ELF-1 (cell line): ENCODE measurements at places on chromosomes 2 and 18.

GRCh38 chr2:104871649-104871971 is 17.7 kb downstream of the POU3F3 start:
- no peak for DNase-seq

GRCh38 chr2:11811036-11811654 is 64.7 kb downstream of the LPIN1 start:
- DNase-seq: no peak

GRCh38 chr2:17813742-17814473 is 2.4 kb upstream of the MSGN1 start:
- DNase-seq: no peak

DNA sequence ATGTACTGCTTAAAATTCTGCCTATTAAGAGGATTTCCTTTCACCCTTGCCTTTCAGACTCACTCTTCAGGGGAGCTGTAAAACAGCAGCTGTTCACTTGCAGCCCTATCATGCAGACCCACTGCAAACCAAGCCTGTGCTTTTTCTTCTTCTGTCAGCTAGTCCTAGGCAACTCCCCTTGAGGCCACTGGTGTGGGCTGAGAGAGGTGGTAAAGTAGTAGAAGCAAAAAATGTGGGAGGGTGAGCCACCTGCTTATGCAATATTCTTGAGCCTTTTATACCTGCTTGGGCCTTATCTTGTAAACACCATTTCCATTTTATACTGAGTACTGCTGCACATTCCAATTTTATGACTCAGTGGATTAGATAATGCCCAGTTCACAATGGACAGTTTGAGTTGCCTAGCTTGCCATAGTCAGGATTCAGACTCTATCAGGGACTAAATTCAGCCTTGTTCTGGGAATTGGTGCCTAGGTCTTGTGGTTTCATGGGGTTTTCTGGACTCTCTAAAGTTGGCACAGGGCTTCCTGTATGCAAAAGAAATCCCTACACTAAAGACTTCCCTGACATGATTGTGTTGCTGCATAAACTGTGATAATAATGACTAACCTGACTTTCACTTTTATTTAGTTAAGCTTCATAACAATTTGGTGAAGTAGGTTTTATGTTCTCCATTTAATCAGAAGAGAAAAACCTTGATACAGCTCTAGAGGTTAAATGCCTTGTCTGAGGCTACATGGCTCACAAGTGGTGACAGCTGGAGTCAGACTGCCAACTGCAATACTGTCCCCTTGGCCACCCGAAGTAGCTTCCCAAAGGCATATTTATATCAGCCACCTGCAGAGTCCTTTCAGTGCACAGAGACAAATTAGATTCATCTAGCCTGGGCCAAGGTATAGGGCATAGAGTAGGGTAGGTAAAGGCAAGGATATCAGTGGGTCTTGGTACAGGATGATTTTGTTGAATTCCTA is 47.4 kb upstream of the KDM3A start:
- DNase-seq: no peak

DNA sequence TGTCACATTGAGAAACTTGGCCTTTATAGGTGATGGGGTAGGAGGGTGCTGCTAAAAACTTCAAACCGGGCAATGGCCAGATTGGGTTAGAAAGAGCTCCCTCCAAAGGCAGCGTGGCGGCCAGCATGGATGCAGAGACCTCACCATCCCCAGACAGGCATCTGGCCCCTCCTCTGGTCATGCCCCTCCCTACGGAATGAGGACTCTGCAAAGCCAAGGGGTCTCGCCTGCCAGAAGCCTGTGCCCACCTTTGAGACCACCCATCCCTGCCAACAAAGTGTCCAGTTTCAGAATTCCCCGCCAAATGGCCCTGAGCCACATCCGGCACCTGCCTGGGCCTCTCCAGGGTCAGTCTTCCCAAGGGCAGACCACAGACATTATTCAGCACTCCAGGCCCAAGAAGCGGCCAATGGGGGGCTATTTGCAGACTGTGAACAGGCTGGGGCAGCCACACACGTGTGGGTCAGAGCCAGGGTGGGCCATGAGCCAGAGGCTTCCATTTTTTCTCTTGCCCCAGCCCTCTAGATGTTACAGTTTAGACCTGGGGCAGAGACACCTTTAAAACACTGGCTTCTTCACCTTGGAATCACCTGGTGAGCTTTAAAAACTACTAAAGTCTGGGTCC is 4.2 kb upstream of the ATP6V1B1 start:
- DNase-seq: no peak

DNA sequence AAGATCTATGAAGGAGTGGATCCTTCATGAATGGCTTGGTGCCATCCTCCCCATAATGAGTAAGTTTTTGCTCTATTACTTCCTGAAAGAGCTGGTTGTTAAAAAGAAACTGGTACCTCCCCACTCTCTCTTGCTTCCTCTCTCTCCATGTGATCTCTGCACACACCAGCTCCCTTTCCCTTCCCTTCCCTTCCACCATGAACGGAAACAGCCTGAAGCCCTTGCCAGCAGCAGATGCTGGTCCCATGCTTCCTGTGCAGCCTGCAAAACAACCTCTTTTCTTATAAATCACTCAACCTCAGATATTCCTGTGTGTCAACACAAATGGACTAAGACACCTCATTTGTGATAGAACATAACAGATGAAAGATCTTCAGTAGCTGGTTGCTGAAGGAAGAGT is 303.5 kb upstream of the ACVR2A start:
- DNase-seq: no peak

DNA sequence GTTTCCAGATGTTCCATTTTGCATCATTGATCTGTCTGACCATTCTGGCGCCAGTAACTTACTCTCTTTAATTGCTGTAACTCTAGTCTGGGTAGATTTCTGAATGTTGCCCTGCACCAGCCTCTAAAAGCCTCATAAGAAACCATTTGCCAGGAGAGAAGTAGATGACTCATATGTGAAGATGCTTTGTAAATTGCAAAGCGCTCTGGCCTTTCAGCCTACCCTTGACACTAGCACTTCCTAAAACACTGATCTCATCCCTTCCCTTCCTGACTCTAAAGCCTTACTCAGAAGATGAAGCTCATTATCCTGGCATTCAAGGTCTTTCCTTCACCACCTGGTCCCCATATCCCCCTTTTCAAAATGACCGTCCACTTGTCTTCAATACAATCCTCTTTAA is 193.2 kb upstream of the MEX3C start:
- DNase-seq: no peak

- no peak for DNase-seq
Measured at GRCh38 chr2:58106896-58107295, 60.3 kb downstream of the VRK2 start.

- DNase-seq: no peak
Measured at GRCh38 chr2:88011011-88011410, 5.3 kb downstream of the RNU2-63P start.

DNA sequence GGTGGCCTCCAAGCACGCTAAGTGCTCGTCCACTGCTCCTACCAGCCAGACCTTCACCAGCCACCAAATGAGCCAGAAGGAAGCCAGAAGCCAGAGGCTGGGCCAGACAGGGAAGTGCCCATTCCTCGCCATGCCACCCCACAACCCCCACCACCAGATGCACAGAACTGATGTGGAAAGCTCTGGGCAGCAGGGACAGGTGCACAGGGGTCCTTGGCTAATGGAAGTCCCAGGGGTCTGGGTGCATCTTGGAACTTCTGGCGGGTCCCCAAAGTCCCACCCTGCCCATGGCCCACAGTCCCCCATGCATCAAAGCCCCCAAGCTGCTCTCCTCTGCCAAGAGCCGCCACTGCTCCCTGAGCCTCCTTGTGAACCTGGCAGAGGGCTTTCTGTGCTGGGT is 173.1 kb upstream of the ID2 start:
- no peak for DNase-seq

GRCh38 chr2:171181064-171182049 is 20.7 kb upstream of the TLK1 start:
- DNase-seq: peak; percentile 32

- DNase-seq: no peak
Measured at GRCh38 chr18:36402765-36403396, 105.4 kb downstream of the FHOD3 start.

DNA sequence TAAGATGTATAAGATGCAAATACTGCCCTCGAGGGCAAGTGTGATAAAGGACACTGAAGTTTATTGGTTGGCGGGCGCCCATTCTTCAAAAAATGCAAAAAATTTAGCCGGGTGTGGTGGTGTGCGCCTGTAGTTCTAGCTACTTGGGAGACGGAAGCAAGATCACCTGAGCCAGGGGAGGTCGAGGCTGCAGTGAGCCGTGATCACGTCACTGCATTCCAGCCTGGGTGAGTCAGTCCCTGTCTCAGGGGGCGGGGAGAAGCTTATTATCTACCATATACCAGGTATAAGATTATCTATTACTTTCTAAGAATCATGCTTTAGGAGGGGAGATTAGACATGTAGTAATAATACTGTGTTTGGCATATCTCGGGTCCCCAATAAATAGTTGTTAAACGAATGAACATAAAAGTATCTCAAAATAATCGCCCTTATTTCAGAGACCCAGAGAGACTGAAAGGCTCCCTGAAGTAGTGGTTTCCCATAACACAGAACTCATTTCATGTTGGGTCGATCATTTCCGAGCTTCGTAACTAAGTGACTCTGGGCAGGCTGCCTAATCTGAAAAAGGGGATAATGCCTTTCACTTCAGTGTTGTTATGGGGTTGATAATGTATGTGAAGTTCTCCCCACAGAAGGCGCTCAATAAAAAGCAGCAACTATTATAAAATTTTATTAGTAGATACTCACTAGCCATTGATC is 1.2 kb upstream of the SELENOI start:
- peak; percentile 81 for DNase-seq

- DNase-seq: no peak
Measured at GRCh38 chr2:137842430-137842829, 121.8 kb upstream of the HNMT start.

DNA sequence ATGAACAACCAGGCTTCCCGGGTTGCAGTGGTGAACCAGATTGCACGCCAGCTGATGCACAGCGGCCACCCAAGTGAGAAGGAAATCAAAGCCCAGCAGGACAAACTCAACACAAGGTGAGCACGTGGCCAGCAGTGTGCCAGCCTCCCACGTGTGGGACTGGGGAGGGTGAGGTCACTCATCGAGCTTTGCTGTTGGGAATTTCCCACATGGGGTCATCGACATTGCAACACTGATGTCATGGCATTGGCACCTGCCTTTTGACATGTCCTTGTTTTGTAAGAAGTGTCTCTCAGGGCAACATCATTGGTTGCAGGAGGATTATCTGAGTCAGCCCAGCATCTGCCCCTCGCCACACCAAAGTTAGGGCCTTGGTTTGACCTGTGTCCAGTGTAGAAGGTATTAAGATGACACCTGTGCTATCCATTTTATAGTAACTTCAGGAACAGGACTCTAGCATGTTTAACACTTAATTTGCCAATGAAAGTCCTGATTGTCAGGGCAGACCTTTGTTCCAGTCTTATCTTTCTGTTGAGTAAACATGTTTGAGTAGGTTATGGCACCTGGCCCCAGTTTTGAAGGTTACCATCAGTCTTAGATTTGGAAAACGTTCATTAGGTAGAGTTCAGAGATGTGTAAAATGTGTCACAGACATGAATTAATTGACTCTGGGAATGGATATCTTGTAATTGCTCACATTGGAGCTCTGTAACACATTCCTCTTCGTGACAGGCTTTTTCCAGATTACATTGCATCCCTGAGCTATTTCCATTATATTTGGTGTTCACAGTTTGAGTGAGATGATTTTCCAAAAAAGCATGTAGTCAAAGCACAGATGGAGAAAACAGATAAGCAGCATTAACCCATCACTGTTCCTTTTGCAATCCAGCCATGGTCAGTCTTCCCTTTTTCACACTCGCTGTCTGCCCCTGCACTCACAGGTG is 93.3 kb upstream of the EML6 start:
- DNase-seq: no peak

DNA sequence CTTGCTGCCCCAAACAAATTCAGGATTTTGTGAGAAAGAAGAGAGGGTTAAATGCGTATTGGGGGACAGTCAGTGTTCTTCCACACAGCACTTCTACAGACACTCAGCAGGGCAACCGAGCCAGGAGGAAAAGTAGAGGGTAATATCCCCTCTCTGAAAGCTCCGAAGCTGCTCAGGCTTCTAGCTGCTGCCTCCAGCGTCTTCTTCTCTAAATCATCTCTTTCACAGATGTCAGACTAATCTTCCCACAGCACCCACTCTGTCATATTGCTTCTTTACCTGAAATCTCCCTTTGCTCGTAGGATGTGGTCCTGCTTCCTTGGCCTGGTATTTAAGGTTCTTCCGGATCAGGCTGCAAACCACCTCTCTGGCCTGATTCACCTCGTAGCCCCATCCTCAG is 117.6 kb upstream of the HAAO start:
- DNase-seq: no peak

GRCh38 chr2:224319750-224320149 is 82.2 kb downstream of the FAM124B start:
- no peak for DNase-seq

- DNase-seq: no peak
Measured at GRCh38 chr2:222892321-222892720, 31.5 kb downstream of the ACSL3 start.

- no peak for DNase-seq
Measured at GRCh38 chr2:150125708-150126107, 361.8 kb downstream of the RND3 start.

DNA sequence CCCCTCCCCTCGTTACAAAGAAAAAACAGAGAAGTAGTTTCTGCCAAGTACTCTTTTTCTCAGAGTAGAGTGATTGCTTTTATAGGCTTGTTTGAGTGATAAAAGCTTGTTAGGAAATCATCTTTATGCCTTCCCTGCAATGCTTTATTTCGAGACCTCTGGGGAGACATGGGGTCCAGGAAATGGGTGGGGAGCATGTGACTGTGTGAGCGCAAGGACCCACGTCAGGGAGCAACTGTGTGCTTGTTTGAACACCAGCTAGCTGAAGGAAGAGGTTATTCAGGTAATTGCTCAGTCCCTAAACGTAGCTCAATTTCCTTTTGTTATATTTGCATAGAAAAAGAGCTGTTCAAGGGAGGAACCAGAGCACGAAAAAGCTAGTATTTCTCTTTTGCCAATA is 187.3 kb downstream of the FAM210A start:
- no peak for DNase-seq

GRCh38 chr18:24009651-24010333 is 4.8 kb upstream of the TTC39C start:
- DNase-seq: no peak

DNA sequence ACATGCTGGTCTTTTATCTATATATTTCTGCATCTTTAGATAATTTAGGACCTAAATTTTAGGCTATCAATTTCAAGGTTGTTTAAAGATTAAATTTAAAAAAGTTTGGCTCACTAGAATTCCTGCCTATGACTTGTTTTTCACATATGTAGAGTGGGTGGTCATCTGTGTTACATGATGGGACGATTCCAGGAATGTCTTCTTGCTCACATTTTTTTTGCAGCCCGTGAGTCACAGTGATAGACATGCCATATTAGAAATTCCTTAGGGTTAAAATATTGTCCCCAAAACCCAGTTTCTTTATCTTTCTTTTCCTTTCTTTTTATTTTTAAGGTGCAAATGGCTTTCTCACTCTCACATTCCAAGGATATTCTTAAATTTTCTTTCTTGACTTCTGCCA is 652.0 kb downstream of the PLCL1 start:
- no peak for DNase-seq

- no peak for DNase-seq
Measured at GRCh38 chr2:39194686-39195085, 49.1 kb downstream of the CDKL4 start.
